Stimulated activated naive CD8-positive, alpha-beta T cell treated with anti-CD3 and anti-CD28 coated beads, Interleukin-15, amount 100 ng/mL, for 72 hours (primary cell): ENCODE measurements at places on chromosomes 5 and 9.

GRCh38 chr9:35759795-35760194 is 5.7 kb upstream of the MSMP start:
- no peak for DNase-seq

- DNase-seq, result no peak
These were observed 52.3 kb upstream of the IFNK start for GRCh38 chr9:27471789-27472188.

- DNase-seq, result no peak
These were observed 435.4 kb downstream of the MTRR start for GRCh38 chr5:8304341-8304740.

GRCh38 chr5:16489322-16489791 is 23.8 kb upstream of the ZNF622 start:
- no peak for DNase-seq

DNA sequence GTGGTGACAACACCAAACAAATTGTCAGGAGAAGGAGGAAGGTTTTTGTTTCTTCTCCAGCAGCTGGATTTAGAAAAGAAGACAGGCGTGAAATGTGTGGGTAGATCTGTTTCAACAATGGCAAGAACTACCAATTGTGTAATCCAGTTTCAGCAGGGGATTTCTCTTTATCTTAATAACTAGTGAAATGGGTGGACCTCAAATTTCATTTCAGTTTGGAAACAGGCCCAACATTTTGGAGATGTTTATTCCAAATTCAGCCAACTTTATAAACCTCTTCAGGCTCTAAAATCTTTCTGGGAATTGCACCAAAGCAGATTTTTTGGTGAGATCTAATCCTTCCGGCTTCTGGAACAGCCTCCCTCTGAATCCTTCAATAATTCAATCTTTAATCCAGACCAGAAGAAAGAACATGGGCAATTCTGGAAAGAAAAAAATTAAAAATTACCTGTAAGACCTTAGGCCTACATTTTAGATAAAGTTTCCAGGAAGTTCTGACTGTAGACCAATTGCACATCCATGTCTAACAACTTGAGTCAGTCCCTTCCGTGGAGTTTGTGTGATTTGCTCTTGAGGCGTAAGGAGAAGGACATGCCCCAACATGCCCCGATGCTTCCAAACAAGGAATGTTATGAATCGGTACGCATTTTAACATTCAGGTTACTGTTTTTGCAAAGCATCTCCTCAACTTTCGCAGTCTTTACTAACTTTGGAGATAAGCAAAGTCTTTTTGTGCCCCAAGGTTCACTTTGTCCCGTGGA is 423.6 kb downstream of the IRX1 start:
- no peak for DNase-seq

DNA sequence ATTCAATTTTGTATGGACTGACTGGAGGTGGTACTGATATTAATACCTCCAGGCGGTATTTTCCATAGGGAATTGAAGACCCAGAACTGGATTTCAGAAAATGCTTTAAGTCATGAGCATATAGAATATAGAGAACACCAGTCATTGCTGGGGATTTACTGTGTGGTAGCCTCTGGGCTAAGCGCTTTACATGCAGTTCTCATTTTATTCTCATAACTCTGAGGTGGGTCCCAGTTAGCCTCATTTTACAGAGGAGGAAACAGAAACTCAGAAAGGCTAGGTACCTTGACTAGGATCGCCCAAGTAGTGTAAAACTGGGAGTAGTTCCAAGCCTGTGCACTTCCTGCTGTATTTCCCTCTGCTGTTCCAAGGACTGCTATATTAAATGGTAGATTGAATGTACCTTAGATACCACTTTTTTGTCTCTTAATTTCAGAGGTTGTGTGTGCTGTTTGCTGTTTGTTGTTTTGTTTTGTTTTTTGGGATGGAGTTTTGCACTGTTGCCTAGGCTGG is 13.8 kb downstream of the SLC44A1 start:
- DNase-seq, result no peak

GRCh38 chr9:34590381-34591247 is 1.1 kb upstream of the CNTFR start:
- DNase-seq, result no peak

- no peak for DNase-seq
These were observed 10.9 kb upstream of the MOB3B start for GRCh38 chr9:27540502-27540901.
